ENCODE measurements at places on chromosomes 13 and 19. TPM values are rescaled to one million over a fixed set of nuclear protein-coding genes. Genes with fewer than 3 reads are reported as not detected.

- no peak for DNase-seq
These were observed 860.8 kb upstream of the SLITRK5 start for GRCh38 chr13:86810361-86810760.

Gene CHST8
- not detected for total RNA-seq

DNA sequence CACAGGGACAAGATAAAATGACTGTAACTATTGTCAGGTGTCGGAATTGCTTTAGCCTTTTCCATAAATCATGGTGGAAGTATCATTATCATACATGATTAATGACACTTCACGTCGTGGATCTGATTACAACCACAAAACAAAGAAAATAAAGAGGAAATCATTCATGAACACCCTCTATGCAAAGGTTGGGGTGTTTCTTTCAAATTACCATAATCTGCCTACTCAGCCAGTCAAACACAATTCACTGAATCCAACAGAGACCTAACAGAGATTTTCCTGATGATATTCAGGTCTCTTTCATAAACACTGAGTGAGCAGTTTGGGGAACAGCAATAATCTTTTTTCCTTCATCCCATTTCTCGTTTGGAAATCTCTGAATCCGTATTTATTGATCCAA, 625.6 kb downstream of the DCT start:
- DNase-seq: no peak

- no peak for DNase-seq
These were observed 595.4 kb downstream of the DIAPH3 start for GRCh38 chr13:59568306-59568705.

Gene SERP2
- total RNA-seq: 8.1 TPM

DNA sequence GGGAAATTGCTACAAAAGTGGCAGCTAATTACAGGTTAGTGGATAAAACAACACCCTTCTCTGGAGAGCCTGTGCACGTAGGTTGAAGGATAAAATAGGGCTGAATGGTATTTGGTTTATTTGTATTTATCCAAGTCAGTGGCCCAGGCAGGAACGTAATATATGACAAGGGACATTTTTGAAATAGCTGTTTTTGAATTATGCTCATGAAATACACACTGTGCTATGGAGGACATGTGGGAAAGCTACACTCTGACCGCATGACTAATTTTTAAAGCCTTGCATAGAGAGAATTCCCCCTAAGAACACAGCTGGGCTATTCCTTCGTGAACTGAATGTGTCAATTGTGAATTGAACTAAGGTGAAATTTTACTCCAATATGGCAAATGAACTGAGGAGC, 292.1 kb upstream of the MAB21L1 start:
- peak; percentile 56 for DNase-seq

Gene CAPN12
- total RNA-seq: 2.6 TPM

DNA sequence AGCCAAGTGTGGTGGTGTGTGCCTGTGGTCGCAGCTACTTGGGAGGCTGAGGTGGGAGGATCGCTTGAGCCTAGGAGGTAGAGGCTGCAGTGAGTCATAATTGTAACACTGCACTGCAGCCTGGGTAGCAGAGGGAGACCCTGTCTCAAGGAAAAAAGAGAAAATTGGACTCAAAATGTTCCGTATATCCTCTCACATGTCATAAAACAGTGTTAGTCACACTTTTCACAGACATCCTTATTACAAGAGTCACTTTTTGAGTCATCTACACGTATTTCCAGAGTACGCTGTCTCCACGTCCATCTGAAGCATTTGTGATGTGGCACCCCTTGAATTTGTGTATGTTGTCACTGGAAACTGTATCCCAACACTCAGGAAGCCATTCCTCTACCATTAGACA, 133.0 kb downstream of the SIPA1L3 start:
- DNase-seq: peak; percentile 73

Gene PLK5
- not detected for total RNA-seq

GRCh38 chr19:1236576-1236975, 1.2 kb downstream of the CBARP start:
- DNase-seq: no peak

DNA sequence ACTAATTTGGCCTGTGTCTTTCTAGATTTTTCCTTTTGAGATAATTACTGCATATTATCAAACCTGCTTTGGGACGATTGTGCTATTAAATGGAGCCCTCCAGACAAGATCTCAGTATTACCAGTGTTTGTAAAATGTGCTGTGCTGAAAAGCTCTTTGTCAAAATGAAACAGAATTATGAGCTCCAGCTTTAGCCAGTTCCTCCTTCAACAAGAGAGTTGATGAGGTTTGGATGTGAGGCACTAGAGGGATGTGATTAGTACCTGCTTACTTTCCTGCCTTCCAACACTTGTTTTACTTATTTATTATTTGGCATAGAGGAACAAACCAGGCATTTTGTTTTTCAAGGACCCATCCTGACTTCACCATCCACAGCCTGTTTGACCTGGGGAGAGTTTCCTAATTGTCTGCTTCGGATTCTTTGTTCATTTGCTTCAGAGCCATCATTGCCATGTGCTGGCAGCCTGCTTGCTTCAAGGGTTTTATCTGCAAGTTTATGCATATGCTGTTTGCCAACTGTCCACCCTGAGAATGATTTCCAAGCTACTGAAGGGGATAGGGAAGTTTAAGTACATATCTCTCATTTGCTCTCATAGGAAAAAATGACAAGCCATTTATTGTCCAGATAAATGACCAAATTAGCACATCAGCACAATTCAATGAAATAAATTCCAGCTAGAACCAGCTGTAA, 32.9 kb upstream of the CPB2 start:
- DNase-seq: no peak

GRCh38 chr13:49516467-49516866, 20.7 kb downstream of the PHF11 start:
- DNase-seq: no peak

GRCh38 chr19:37227996-37228395, 10.0 kb downstream of the ZNF383 start:
- DNase-seq: no peak

Gene PSG1
- 0.70 TPM for total RNA-seq

Gene SLITRK5
- under 0.01 TPM for total RNA-seq

Gene CGB3
- total RNA-seq: not detected

Gene CGB5
- not detected for total RNA-seq

Gene PCDH8
- total RNA-seq: not detected

- no peak for DNase-seq
These were observed 71.6 kb upstream of the SLITRK1 start for GRCh38 chr13:83953916-83954315.

Gene KLF1
- total RNA-seq: not detected

DNA sequence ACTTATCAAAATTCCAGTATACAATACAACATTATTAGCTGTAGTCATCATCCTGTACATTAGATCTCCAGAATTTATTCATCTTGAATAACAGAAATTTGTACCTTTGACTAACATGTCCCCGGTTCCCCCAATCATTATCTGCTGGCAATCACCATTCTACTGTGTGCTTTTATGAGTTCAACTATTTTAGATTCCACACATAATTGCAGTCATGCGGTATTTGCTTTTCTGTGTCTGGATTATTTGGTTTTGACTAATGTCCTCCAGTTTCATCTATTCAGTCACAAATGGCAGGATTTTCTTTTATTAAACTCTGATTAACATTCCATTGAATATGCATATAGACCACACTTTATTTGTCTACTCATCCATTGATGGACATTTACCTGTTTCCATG, 530.7 kb upstream of the SLITRK1 start:
- DNase-seq: no peak

GRCh38 chr13:34048652-34049051, 230.7 kb downstream of the RFC3 start:
- DNase-seq: no peak

Gene TRPC4
- total RNA-seq: 0.15 TPM

DNA sequence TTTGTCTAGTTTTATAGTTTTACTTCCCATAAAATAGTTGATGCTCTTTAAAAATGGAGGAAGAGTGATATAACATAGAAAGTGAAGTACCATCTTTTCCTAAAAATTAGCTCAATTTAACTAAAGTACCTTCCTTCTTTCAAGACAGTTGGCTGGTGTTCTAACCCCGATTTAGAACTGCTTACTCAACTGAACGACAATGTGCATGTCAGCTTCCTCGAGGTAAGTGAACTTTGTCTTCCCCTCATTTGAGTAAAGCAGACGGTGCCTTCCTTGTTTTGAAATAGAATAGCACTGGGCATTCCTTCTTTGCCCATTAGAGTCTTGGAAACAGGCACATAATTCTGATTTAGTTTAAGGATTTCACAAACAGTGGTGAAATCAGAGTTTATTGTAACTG, 1519.2 kb downstream of the EFNB2 start:
- peak; percentile 13 for DNase-seq

Gene SLC6A16
- not detected for total RNA-seq

DNA sequence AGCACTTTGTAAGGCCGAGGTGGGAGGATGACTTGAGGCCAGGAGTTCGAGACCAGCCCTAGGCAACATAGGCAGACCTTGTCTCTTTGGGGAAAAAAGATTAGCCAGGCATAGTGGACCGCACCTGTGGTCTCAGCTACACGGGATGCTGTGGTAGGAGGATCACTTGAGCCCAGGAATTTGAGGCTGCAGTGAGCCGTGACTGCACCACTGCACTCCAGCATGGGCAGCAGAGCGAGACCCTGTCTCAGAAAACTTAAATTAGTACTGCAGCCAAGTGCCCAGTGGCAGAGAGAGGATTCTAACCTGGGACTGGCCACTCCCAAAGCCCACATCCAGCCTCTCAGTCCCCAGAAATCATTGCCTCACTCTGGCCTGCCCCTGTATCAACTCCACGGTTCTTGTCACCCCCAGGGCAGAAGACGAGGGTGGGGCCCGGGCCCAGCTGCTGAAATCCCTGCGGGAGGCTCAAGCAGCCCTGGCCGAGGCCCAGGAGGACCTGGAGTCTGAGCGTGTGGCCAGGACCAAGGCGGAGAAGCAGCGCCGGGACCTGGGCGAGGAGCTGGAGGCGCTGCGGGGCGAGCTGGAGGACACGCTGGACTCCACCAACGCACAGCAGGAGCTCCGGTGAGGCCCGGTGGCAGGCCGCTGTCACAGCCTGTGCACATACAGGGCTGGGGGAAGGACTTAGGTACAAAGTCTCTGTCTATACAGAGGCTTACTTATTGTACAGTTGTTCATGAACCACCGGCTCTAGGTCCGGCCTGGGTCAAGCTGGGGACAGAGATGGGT, 53.4 kb downstream of the KCNC3 start:
- no peak for DNase-seq

GRCh38 chr13:31209841-31210210, 10.1 kb downstream of the B3GLCT start:
- DNase-seq: no peak

DNA sequence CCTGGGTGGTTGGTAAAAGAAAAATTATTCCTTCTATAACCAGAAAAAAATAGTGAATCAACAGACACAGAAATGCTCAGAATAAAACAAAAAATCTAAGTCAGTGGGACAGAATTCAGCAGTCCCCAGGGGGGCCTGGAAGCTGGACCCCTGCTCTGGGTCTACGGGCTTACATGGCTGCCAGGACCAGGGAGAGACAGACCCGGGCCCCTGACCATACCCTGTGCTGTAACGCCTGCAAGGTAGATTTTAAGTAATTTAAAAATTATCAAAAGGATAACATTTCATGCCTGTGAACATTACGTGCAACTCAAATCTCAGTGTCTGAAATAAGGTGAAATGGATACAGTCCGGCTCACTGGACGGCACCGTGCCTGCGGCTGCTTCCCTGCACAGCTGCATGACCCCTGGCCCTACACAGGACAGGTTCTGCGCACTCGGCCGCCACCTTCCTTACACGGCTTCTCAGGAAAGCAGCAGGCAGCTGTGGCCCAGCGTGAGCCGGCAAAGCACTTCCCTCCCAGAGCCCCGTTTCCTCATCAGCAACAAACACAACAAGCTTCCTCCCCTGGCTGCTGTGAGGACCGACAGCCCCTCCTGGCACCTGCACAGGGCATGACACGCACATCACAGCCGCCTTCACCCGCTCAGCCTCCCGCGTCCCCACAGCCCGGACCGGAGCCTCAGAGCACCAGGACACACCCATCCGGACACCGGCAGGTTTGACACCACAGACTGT, 22.2 kb downstream of the RASA3 start:
- no peak for DNase-seq

Data from renal cortical epithelial cell (primary cell).